ENCODE measurements at places on chromosomes 7 and 10. TPM values are rescaled to one million over a fixed set of nuclear protein-coding genes. Genes with fewer than 3 reads are reported as not detected.

SLC26A4 gene
- 0.39 TPM for polyA plus RNA-seq

VAX1 gene
- polyA plus RNA-seq, result 0.02 TPM

PCDH15 gene
- 0.09 TPM for polyA plus RNA-seq

PON1 gene
- 6.9 TPM for polyA plus RNA-seq

TFEC gene
- polyA plus RNA-seq, result 5.8 TPM

CCL24 gene
- polyA plus RNA-seq, result 0.78 TPM

MSMB gene
- 8.6 TPM for polyA plus RNA-seq

ARHGEF35 gene
- polyA plus RNA-seq, result 8.3 TPM

TEX47 gene
- not detected for polyA plus RNA-seq

GPR158 gene
- 0.02 TPM for polyA plus RNA-seq

EPDR1 gene
- polyA plus RNA-seq, result 7.2 TPM

TPST1 gene
- polyA plus RNA-seq, result 4.7 TPM

SPDYE16 gene
- polyA plus RNA-seq, result 0.27 TPM

ZNF518A gene
- polyA plus RNA-seq, result 15.8 TPM

PIK3AP1 gene
- polyA plus RNA-seq, result 13.0 TPM

C10orf71 gene
- polyA plus RNA-seq, result 0.02 TPM

HIPK2 gene
- 5.8 TPM for polyA plus RNA-seq

JAKMIP3 gene
- polyA plus RNA-seq, result 0.39 TPM

CFAP58 gene
- 0.34 TPM for polyA plus RNA-seq

NPC1L1 gene
- 0.14 TPM for polyA plus RNA-seq

DDX56 gene
- 114 TPM for polyA plus RNA-seq

Data from thymus (tissue), 14 donors.